ENCODE measurements at places on chromosomes 6 and 20.
A peak's percentile ranks its signal among the peaks of the same experiment; 100 is the strongest.

DNA sequence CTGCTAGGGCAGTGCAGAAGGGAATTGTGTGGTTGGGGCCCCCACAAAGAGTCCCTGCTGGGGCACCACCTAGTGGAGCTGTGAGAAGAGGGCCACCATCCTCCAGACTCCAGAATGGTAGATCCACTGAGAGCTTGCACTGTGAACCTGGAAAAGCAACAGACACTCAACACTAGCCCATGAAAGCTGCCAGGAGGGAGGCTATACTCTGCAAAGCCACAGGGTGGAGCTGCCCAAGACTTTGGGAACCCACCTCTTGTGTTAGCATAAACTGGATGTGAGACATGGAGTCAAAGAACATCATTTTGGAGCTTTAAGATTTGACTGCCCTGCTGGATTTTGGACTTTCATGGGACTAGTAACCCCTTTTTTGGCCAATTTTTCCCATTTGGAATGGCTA, 328.4 kb upstream of the KHDRBS2 start:
- DNase-seq, result no peak

- DNase-seq, result no peak
Observed at GRCh38 chr6:1267790-1268762, 43.8 kb upstream of the FOXQ1 start.

- no peak for DNase-seq
Observed at GRCh38 chr20:21047981-21048380, 58.2 kb downstream of the LINC00237 start.

DNA sequence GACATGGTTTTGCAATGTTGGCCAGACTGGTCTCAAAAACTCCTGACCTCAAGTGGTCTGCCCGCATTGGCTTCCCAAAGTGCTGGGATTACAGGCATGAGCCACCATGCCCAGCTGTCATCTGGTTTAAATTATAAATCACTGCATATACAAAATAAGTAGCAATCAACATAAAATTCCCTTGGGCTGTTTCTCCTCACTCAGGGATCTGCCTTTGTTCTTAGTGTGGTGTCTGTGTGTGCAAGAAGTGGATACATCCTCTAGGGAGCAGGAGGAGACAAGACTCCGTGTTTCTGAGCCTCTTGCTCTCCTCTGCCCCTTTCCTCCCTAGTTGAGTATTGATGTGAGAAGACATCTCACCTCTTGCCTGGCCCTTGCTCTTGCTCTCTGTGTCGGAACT, 65.2 kb upstream of the ADGRF4 start:
- DNase-seq, result no peak

DNA sequence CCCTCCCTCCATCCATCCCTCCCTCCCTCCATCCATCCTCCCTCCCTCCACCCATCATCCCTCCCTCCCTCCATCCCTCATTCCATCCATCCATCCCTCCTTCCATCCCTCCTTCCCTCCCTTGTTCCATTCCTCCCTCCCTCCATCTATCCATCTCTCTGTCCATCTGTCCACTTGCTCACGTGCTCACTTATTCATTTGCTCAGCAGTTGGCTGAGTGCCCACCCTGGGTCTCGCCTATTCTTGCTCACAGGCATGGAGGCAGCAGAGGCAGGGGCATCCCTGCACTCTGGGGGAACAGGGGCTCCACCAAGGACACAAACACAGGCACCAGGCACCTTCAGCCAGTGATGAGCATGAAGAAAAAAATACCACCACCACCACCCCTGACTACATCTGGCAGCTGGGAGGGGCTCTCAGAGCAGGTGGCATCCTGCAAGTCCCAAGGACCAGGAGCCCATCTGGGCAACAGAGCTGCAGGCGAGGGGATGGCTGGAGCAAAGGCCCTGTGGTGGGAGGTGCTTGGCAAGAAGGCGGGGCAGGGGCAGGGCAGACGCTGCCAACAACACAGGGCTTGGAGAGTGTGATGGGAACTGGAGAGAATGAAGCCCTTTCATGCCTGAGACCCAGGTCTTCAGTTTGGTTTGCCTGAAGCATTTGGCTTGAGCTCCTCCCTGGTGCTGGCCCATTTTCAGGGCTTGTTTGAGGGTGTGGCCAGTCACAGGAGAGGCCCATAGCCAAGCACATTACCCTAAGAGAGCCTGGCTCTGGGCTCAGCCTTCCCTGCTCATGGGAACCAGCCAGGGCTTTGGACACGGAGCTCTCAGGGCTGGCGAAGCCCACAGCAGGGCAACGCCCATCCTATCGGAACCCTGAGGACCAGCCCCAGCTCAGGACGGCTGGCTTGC, 40.2 kb upstream of the MRGBP start:
- no peak for DNase-seq

DNA sequence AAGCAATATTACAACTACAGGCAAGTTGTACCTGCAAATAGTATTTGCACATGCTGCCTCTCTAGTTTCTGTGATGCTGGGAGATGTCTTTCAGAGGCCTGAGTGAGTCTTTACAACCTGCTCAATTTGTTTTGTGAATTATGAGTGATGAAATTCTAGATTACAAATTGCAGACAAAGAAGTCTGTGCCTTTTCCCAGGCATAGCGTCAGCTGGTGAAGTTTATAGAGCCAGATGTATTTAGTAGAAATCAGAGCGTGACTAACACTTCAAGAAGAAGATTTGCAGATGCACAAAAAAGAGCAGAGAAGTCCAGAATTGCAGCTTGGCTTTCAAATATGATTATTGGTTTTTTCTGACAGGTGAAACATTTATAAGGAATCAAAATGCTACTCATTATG, 289.9 kb downstream of the PLCB1 start:
- no peak for DNase-seq

DNA sequence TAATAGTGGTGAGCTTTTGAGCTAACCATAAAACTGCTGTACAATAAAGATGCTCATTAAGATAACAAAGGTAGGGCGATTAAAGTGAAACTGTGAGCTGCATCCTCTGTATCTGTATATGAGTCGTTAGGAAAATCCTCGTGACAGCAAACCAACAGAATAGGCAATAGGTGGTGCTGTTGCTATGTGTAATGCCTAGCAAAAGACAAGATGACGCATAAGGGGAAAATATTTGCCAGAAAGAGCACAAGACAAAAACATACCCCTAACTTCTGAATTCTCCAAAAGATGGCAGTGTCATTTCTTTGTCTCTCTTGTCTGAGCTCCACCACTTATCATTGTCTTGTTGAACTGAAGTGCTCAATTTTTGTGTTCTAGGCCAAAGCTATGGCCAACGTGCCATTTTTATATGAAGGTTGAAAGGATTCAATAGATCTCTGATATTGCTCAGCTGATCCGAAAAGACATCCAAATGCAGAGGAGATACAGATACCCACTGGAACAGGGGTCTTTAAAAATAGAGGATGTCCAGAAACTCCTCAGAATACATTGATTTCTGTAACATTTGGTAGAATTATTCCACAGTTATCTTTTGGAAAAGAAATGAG, 56.3 kb upstream of the ANKEF1 start:
- DNase-seq, result peak; percentile 89

DNA sequence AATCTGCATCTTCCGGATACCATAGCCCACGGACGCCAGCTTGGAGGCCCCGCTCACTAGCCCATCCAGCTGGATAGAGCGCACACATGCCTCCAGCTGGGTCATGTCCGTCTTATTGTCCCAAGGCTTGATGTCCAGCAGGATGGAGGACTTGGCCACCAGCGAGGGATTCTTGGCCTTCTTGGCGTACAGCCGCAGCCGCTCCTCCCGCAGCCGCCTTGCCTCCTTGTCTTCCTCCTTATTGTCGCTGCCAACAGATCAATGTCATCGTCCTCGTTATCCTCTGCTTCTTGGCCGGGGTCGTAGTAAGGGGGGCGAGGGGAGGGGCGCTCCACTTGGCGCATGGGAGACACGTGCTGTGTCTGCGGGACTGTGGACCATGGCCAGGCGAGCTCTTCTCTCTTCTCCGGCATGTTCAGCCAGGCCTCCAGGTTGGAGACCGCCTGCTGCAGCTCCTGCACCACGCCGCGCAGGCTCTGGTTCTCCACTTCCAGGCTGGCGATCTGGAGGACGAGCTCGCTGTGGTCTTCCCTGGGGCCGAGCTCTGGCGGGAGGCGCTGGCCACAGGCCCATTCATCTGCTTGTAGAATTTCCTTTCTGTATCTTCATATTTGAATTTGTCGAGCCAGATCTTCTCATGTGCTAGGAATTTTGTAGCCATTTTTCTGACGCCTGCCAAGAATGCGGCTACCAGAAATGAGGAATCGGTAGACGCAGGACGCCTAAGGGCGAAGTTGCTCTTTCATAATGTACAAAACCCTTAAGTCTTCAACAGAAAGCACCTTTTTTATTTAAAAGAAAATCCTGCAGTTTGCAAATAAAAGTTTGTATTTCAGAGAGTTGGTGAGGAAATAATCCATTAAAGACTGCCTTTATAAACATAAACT, 60.1 kb upstream of the PTPRK start:
- no peak for DNase-seq

- DNase-seq, result no peak
Observed at GRCh38 chr6:104638841-104639290, 220.9 kb downstream of the HACE1 start.

DNA sequence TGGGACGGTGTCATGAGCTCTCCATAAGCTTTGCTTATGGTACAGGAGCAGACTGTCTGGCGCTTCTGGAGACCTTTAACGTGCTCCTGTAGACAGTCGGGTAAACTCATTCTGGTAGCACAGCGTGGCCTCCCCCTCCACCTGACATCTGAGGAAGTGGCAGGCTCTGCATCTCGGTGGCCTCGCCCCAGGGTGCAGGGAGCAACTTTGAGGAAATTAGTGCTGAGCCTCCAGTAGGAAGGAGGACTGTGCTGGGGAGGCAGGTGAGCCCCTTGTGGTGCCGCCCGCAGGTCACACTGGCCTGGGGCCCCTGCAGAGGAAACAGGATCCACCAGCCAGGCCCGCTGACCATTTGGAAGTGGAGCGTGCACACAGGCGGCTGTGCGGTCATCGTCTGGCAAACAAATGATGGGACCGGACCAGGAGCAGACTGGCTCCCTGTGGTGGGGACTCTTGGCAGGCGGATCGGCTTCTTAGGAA, 57.9 kb downstream of the SYNJ2 start:
- DNase-seq, result peak; percentile 16

DNA sequence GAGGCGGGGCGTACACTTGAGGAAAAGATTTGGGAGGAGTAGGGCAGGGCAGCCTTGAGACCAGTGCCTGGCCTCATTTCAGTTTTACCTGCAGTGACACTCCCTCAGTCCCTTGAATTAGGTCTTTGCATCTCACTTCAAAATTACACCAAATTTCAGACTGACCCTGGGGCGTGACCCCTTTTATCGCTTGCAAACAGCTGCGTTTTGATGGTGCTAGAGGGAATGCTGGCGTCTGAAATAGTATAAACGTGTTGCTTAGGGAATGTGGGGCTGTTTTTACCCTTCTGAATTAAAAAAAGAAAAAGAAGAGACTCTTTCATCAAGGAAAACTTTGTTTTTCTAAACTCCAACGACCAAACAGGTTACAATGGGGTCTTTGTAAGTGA, 21.0 kb downstream of the COL9A1 start:
- no peak for DNase-seq

DNA sequence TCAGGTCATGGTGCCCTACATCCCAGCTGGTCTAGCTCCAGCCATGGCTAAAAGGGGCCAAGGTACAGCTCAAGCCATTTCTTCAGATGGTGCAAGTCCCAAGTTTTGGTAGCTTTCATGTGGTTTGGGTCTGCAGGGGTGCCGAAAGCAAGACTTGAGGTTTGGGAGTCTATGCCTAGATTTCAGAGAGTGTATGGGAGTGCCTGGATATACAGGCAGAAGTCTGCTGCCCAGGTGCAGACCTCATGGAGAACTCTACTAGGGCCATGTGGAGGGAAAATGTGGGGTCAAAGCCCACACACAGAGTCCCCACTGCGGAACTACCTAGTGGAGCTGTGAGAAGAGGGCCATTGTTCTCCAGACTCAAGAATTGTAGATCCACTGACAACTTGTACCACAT, 1000.9 kb upstream of the ADGRB3 start:
- DNase-seq, result no peak

DNA sequence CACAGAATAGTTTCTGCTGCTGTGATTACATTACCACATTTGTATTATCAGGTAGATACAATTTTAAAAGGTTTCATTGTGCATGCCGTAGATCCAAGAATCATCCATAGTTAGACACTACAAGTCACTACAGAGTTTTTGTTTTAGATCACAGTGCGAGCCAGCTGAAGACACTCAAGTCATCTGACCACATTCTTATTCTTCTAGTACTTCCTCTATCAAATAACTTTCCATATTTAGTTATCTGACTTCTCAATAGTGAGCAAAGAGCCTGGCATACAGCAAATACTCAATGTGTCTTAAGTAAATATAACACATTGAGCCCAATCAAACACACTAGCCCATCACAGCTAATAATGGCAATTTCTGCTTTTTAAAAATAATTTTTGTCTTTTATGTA, 195.4 kb downstream of the ASCC3 start:
- no peak for DNase-seq

GRCh38 chr20:15716256-15716655, 857.0 kb downstream of the KIF16B start:
- DNase-seq, result no peak

GRCh38 chr6:166203641-166204222, 36.1 kb upstream of the TBXT start:
- DNase-seq, result no peak

- no peak for DNase-seq
Observed at GRCh38 chr6:112106562-112106961, 19.2 kb downstream of the FAM229B start.

DNA sequence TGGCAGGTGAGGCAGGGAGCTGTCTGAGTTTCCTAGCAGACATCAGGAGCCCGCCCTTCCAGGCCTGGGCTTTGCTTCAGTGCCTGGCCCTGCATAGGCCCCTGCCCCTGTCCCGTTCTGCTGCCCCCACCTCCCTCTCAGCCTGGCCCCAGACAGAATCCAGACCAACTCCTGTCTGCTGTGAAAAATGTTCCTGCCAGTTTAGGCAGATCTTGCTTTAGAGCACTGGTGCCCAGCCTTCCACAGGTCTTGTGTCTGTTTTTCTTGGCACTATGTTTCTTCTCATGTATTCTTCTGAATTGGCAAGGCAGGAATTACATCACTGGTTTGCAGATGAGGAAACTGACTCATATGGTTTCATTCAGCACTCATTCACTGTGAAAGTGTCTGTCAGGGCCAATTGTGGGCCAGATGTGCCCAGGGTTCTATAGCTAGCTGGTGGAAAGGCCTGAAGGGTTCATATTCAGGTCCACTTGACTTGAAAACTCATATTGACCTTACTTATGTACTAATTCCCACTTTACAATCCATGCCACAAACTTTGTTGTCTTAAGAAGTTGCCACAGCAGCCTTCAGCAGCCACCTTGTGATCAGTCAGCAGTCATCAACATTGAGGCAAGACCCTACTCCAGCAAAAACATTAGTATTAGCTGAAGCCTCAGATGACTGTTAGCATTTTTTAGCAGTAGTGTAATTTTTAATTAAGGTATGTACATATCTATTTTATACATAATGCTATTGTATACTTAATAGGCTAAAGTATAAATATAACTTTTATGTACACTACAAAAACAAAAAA, 40.5 kb downstream of the HLA-F start:
- DNase-seq, result no peak

DNA sequence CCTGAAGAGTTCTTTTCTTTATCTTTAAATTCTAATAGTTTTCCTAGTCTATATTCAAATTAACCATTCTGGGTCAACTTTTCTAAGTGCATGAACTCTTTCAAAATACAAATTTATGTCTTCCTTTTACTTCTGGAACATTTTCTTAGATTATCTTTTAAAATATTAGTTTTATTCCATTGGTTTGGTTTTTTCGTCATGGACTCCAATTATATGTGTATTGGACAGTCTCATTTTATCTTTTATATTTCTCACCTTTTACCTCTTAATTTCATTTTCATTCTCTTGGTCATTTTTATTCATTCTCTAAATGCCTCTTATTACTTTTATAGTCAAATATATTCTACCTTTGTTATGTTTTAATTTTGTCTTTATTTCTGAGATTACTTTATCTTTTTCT, 356.7 kb upstream of the MMS22L start:
- no peak for DNase-seq

GRCh38 chr6:169362501-169363121, 109.0 kb upstream of the THBS2 start:
- no peak for DNase-seq

Measured in cerebellar nuclear complex (tissue), 1 donor.